Posterior vena cava (tissue), 2 donors: ENCODE measurements at places on chromosomes 5 and 9.

- DNase-seq: no peak
Measured at GRCh38 chr5:149707097-149707496, 23.0 kb upstream of the PPARGC1B start.

- DNase-seq: no peak
Measured at GRCh38 chr9:99360026-99360425, 137.9 kb downstream of the SEC61B start.

GRCh38 chr5:160175438-160176218 lies 53.7 kb upstream of the FABP6 start:
- DNase-seq: no peak

DNA sequence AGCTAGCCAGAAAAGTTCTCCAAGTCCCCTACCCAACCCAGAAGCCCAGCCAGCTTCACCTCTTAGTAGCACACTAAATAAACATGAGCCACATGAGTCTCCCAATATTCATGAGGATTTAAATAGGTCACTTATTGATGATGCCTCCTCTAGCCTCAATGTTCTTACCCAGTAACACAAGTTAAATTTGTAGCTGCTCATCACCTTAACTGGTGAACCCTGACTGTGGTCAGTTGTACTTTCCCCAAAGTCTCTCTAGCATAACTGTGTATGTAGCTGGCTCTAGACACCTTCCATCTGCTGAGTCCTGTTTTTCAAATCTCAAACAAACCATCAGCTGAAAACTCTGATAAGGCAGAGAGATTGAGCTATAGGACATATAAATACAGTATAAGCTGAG lies 100.3 kb upstream of the ELAVL2 start:
- DNase-seq: no peak

- no peak for DNase-seq
Measured at GRCh38 chr5:169408731-169409130, 107.8 kb upstream of the SLIT3 start.

DNA sequence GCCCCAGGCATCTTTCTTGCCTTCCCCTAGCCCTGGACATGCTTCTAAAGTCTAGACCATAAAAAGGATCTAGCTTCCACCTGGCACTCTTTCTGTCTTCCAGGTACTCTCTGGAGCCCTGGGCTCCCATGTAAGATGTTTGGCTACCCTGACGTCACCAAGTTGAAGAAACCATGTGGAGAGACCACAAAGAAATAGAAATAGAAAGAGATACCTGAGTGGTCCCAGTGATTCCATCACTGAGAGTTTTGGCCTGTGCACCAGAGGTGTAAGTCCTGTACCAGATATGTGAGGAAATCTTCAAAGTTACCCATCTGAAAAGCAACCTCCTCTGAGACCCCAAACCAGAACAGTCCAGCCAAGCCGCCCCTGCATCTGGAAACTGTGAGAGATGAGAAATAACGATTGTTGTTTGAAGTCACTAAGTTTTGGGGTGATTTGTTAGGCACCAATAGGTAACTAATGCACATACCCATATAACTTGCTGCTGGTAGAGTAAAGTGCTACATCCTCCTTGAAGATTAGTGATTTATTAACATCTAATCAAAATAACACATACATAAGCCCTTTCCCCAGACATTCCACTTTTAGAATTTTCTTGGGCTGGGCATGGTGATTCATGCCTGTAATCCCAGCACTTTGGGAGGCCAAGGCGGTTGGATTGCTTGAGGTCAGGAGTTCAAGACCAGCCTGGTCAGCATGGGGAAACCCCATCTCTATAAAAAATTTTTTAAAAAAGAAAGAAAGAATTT lies 85.7 kb upstream of the LHFPL2 start:
- no peak for DNase-seq

- DNase-seq: no peak
Measured at GRCh38 chr9:105245891-105246161, 1.4 kb downstream of the SLC44A1 start.

- no peak for DNase-seq
Measured at GRCh38 chr9:131668439-131669268, 71.2 kb downstream of the RAPGEF1 start.

DNA sequence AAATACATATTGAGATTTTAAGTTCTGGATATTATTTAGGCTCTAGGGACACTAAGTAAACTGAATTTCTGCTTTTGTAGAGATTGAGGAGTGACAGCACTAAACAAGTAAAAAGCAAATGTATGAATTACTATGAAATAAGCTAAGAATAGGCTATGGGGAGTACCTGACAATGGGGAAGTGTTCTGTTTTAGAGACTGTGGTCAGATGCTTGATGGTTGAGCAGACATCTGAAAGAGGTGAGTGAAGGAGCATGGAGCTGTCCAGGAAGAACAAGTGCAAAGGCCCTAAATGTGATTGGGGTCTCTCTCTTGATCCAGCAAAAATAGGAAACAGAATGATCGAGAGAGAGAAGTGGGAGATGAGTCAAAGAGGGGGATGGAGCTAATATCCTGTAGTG lies 111.7 kb downstream of the JAKMIP2 start:
- DNase-seq: no peak

- no peak for DNase-seq
Measured at GRCh38 chr5:160629003-160629402, 207.3 kb downstream of the PTTG1 start.

GRCh38 chr5:20113031-20113715 lies 125.2 kb upstream of the CDH18 start:
- DNase-seq: no peak

GRCh38 chr5:164809821-164810220 lies 1304.4 kb downstream of the MAT2B start:
- DNase-seq: no peak

DNA sequence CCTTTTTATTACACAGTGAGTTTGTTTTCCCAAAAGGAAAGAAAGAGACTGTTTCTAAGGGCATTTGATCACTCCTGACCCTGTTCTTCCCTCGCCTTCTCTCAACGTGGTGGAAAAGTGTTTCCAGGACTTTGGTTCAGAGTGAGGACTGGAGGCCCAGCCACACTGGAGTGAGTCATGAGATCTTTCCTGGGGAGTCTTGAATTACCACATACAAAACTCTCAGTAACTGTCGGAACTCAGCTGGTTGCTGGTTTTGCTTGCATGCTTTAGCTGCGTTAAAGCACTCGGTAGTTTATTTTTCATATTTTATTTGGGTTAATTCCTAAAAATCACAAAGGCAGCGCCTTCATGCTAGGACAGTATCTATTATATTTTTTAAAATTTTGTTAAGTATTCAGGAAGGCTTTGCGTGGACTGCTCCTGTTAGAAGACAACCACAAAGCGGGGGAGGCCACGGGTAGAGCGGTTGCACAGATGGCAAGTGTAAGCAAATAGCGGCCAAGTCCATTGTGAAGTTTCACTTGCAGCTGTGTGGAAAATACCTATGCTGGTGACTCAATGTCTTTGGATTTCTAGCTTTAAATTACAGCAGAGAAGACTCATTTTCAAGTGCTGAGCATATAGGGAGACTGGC lies 77.7 kb downstream of the ARSB start:
- DNase-seq: peak; percentile 81

- DNase-seq: no peak
Measured at GRCh38 chr5:143592648-143593047, 189.2 kb upstream of the NR3C1 start.

GRCh38 chr5:2383698-2384065 lies 367.8 kb downstream of the IRX2 start:
- peak; percentile 50 for DNase-seq

GRCh38 chr5:145775411-145775810 lies 59.7 kb downstream of the PRELID2 start:
- DNase-seq: no peak

DNA sequence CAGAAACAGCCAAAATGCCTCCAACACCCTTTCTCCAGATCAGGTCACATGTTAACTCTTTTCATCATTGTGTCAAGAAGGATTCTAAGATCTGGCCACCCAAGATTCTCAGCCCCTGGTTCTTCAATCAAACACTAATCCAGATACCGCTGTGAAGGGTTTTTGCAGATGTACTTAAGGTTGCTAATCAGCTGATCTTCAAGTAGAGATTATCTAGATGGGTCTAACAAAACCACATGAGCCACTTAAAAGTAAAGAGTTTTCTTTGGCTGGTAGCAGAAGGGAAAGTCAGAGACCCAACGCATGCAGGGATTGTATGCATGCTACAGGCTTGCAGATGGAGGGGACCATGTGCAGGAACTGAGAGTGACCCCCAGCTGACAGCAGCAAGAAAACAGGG lies 267.9 kb downstream of the CDK5RAP2 start:
- no peak for DNase-seq

DNA sequence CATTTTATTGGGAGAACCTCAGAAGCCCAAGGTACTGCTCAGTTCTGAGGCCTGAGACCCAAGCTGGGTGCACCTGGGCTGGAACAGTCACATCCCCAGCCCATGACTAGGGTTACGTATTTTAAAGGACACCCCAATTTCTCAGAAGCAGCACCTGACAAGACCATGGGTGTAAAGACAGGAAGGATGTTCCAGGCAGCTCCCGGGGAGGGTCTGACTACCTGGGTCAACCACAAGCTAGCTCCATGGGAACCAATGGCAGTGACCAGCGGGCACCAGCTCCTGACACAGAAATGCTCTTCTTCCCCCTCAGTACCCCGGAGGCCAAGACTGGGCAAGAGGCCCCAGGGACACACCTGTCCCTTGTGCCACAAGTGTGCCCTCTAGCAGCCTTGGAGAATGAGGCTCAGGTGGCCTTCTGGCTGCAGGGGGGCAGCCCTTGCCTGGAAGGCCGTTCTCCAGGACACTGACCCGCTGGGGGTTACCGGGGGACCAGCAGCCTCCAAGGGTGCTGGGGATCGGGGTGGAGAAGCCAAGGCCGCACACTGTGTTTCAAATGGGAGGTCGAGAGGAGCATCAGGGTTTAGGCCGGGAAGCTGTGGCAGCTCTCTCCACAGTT lies 52.6 kb downstream of the IPPK start:
- DNase-seq: peak; percentile 63

DNA sequence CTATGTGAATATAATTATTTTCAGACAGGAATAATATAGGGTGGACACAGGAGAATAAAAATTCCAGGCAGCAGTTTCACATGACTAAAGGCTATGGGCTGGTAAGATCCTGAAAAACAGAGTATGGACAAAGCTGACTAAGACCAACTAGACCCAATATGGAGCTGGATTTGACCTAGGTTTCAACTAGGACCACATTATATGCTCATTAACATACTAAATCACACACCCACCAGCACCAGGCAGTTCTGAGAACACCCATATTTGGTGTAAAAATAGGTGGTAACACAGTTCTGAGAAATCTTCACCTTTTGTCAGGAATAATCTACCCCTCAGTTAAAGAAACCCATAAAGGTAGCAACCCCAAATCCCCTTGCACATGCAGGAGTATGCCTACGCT lies 64.7 kb downstream of the MAPKAP1 start:
- DNase-seq: no peak

DNA sequence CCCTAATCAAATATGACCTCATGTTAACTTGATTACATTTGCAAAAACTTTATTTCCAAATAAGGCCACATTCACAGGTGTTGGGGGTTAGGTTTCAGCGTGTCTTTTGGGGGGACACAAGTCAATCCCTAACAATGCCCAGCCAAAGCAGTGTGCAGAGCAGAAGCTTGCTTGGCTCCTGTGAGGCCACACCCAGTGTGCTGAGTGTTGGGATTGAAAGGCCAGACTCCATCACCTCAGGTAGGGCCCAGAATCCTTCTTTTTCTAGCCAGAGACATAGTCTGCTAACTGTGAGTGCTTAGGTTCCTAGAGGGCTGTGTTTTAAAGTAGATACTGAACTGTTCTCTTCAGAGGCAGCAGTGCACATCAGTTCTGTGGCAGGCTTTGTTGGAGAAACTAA lies 27.9 kb downstream of the KDM4C start:
- no peak for DNase-seq

DNA sequence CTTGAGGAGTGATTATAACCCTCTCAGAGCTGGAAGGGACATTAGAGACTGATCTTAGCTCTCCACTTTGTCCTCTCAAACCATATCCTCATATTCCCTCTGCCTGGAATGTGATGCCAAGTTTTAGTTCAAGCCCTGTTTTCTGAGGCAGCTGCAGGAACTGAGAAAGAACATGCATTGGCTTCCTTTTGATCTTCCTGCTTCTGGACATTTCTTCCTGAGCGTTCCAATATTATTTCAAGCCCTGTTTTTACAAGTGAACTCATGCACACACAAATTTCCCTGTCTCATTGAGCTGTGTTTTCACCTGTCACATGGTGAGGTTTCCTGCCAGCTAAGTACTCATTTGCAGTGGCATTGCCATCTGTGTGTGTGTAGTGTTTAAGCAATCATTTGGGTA lies 17.0 kb downstream of the FOCAD start:
- DNase-seq: no peak

DNA sequence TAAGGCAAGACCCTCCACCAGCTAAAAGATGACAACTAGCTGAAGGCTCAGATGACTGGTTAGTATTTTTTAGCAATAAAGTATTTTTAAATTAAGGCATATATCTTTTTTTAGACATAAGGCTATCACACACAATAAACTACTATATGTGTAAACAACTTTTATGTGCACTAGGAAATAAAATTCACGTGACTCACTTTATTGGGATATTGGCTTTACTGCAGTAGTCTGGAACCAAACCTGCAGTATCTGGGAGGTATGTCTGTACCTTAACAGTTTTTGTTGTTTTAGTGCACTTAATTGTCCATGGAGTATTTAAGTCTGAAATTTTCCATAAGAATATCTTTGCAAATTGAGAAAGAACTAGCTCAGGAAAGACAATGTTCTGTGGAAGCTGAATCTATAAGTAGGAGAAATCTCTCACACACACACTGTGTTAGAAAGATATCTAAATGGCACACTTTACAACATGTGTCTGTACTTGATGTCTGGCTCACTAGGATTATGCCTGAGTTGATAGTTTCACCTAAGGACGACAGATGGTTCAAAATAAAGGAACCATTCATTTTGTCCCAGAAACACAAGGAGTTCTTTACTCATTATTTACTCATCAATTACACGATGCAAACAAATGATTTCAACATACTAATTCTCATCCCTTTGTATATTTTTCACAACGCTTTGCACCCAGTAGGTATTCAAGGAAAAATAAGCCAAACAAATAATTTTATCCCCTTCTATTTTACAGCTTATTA lies 4.6 kb downstream of the RAPGEF6 start:
- no peak for DNase-seq

GRCh38 chr9:133563291-133563796 lies 28.8 kb downstream of the ADAMTSL2 start:
- DNase-seq: peak; percentile 89

DNA sequence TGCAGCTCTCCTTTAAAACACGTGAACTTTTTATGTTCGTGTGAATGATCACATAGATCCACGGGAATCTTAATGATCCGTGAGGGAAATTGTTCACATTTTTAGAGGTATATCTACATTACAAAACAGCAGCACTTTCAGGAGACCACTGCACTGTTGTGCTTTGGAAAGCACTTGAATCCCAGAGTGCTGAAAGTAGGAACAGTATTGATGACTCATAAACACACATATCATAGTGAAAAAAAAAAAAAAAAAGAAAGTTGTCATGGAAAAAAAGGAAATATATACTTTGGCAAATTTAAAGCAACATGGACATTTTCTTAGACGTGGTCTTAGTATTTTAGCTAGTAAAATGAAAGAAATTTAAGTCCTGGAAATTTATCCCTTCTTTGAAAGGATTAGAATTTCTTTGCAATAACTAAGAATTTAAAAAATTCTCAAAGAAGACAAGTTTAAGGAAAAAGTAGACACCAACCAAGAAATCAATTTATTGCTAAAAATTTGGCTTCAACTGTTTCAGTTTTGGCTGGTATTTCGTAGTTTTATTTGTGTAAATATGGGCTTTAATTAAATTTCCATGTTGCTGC lies 55.4 kb downstream of the ADGRV1 start:
- DNase-seq: no peak
